Left colon (tissue), 2 donors: ENCODE measurements at places on chromosomes 16 and 17. TPM values are rescaled to one million over a fixed set of nuclear protein-coding genes. Genes with fewer than 3 reads are reported as not detected.

The CYB561 gene
- 59.6 TPM for total RNA-seq

The FMNL1 gene
- total RNA-seq, result 12.2 TPM

GRCh38 chr16:67672739-67673662, 6.4 kb downstream of the C16orf86 start:
- peak; percentile 74 for DNase-seq

The TAF15 gene
- 143 TPM for total RNA-seq

DNA sequence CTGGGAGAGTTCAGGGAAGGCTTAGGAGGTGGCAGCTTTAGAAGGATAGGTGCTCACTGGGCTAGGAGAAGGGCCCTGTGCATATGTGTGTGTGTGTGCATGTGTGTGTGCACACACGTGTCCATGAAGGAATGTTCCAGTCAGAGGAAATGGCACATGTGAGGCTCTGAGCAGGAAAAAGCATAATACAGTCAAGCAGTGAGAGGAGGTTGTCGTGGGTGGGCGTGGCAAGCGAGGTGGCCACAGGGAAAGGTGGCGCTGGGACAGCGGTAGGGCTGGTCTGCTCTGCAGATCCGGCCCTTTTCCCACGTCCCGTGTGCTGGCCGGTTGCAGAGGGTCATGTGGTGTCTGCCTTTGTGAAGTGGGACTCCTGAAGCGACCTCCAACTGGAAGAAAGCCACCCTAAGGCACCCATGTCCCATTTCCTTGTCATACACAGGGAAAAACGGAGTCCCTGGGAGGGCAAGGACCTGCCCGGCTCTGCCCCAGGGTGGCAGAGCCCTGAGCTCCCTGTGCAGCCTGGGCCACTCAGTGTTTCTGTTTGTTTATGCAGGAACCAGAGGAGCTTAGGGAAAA, 40.1 kb downstream of the NT5M start:
- DNase-seq, result no peak

DNA sequence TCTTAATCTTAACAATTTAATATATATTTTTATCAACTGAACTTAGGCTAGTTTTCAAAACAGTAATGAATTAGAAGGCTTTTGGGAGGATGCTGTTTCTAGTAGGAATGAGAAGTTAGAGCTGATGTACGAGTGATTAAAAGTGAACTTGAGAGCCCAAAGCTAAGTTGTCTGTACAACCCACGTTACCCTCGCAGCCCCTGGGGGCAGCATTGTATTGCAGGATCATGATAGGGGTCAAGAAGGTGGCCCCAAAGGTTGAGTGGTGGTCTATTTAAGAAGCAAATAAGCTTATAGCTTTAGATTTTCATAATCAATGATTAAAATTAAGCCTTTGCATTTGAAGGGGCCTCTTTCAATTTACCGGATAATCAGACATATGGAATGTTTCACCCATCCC, 33.7 kb upstream of the ALDH3A2 start:
- DNase-seq, result no peak

The SMURF2 gene
- total RNA-seq, result 20.0 TPM

The CPSF4L gene
- not detected for total RNA-seq

GRCh38 chr16:29784901-29785500, 5.5 kb upstream of the KIF22 start:
- DNase-seq, result peak; percentile 67

DNA sequence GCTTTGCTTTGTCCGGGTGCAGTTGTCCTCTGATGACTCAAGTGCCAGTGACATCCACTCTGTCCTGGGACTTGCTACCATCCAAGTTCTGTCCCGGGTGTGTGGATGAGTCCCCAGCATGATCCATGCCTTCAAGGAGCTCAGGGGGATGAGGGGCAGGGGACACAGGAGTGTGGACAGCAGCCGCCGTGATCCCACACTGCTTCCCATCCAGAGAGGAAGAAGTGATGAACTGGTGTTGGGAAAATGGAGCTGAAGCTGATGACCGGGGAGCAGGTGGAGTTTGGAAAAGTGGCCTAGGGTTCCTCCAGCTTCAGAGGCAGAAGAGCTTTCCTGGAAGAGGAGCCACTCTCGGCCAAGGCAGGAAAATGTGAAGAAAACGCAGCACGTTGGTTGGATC, 249.6 kb upstream of the TNRC6C start:
- DNase-seq, result no peak

The ITGA2B gene
- total RNA-seq, result 0.37 TPM

DNA sequence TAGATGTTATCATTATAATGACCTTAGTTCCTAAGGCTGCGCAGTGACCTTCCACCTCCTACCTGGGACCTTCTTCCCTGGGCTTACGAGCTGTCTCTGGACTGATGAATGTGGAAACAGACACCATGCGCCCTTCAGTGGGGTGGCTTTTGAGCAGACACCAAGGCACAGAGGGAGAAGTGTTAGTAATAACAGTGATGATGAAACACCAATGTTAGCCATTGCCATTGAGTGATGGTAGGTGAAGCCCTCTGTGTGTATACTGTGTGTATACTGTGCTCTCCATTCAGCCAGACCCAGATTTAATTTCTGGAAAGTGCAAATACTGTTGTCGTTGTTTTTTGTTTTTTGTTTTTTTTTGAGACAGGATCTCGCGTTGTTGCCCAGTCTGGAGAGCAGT, 44.5 kb downstream of the CLEC16A start:
- DNase-seq, result no peak

DNA sequence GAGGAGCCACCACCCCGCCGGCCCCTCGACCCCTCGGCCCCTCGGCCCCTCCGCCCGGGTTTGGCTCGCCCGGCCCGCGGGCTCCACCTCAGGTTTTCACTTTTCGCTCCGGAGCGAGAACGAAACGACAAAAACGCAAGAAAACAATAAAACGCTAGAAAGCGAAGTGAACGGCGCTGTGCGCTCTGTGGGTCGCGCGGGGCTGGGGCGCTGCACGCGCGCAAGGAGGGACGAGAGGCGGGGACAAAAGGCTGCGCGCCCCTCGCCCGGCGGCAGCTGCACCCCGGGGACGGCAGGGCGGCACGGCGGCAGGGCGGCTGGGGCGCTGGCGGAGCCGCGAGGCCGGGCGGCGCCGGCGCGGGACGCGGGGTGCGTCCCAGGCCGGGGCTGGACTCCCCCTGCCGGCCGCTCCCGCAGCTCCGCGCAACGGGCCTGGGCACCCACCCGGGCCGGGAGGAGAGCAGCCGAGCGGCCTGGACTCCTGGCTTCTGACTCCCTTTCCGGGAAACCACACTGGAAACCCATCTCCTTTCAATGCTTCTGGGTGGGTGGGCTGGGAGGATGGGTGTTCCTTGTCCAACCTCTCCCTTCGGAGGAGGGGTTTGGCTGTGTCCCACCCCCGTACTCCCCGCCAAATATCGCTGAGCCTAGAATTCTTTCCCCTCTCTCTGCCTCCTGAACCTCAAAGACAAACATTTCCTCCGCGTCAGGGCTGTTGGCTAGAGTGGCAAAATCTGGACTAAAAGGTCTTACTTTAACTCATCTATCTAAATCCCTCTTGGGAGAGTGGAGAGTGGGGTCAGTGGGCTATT, 9.9 kb downstream of the TBX2 start:
- peak; percentile 62 for DNase-seq

- DNase-seq, result peak; percentile 42
These were observed 79.9 kb downstream of the GPRC5B start for GRCh38 chr16:19804538-19805323.

The KRTAP2-2 gene
- total RNA-seq, result not detected

- DNase-seq, result peak; percentile 41
These were observed 17.1 kb upstream of the C17orf113 start for GRCh38 chr17:42067371-42068091.

DNA sequence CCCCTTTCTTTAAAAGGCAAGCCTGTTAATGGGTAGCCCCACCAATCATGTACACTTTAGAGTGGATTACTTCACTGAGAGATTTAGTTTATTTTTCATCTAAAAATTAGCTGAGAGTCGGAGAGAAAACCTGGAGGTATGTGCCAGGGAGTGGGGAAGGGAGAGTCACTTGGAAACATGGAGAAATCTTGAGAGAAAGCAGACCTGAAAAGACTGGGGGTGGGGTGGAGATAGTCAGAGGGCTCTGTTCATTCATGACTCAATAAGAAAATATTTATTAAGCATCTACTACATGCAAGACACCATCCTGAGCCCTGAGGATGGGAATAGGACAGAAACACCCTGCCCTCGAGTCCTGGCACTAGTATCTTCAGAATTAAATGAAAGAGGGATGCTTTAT, 27.4 kb upstream of the RCVRN start:
- no peak for DNase-seq

- no peak for DNase-seq
These were observed 425.8 kb upstream of the ZFHX3 start for GRCh38 chr16:73473713-73474112.

DNA sequence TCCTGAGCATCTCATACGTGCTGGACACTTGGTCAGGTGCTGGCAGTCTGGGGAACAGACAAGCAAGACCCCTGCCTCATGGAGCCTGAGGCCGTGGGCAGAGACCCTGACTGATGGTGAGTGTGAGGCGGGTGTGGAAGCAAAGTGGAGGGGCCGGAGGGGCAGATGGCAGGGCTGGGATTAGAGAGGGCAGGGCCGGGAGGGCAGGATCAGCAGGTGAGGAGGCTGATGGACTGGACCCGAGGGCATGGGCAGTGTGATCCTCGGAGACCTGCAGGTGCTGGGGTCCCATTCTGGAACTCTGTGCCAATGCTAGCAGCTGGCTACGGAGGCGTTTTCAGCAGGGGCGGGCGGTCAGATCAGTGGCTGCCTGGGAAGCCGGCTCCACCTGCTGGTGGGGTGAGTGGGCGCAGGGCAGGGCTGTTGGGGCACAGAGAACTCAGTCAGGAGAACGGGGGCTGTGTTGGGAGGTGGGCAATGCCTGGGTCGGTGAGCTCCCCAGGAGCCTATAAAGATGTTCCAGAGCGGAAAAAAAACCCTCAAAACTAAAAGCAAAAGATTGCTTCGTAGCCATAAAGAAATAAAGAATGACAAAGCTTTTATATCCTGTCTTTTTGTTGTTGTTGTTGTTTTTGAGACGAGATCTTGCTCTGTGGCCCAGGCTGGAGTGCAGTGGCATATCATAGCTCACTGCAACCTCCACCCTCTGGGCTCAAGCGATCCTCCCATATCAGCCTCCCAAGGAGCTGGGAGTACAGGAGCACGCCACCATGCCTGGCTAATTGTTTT, 8.9 kb upstream of the C16orf74 start:
- DNase-seq, result peak; percentile 67

GRCh38 chr17:70115126-70115525, 40.1 kb downstream of the KCNJ16 start:
- no peak for DNase-seq

- DNase-seq, result no peak
These were observed 18.8 kb downstream of the POLR2A start for GRCh38 chr17:7502987-7503386.

The UBTF gene
- 61.1 TPM for total RNA-seq

DNA sequence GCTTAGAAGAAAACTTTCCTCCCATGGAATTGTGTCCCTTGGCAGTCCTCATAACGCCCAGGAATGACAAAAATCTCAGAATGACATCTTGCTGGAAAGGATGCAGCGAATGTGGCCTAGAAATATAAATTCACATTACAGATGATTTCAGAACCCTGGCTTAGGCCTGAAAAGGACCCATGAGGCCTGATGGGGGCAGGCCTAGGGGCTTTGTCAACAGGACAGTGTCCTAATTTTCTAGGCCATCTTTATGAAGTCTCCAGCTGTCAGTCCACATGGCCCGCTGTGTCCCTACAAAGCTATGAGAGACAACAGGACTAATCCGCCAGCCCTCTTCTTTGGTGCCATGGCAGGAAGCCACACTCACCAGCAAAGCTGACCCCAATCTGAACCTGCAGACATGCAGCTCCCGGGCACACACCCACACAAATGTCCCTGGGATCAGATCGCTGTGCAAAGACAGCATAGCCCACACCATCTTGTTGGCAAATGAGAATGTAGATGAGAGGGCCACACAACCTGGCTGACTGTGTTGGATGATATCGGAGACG, 40.4 kb upstream of the DNAH17 start:
- no peak for DNase-seq

The CRISPLD2 gene
- 31.6 TPM for total RNA-seq

The CD19 gene
- total RNA-seq, result 1.2 TPM

The SLC52A1 gene
- 2.5 TPM for total RNA-seq

The KRT33A gene
- total RNA-seq, result not detected

The FGF11 gene
- total RNA-seq, result 1.2 TPM

- DNase-seq, result peak; percentile 53
These were observed 322.1 kb downstream of the MAP2K4 start for GRCh38 chr17:12342609-12343435.

- no peak for DNase-seq
These were observed 133.4 kb downstream of the MAP2K6 start for GRCh38 chr17:69547947-69548346.

DNA sequence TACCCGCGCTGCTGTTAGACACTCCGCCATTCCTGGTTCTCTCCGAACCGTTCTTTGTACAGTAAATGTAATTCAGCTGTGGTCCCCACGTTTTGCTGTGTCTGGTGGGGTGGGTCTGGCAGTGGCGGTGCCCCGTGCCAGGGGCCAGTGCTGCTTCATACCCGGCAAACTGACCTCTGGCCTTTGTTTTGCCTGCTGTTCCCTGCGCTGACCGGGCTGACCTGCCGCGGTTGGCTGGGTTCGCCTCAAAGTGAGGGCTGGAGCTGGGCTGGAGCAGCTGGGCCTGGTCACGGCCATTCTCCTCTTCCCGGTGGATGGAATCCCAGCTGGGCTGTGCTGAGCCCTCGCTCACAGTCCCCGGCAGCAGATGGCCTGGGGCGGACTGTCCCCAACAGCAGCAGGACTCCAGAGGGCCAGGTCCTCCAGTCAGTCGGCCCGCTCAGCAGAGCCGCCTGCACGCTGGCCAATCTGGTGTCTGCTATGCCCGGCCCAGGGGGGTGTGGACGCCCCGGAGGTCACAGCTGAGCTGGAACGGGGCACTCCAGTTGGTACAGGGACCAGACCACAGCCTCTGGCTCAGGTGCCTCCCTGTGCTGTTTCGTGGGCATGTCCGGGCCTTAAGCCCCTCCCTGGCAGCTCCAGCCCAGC, 1.5 kb upstream of the WFIKKN1 start:
- DNase-seq, result no peak

- DNase-seq, result no peak
These were observed 7.4 kb downstream of the RNF40 start for GRCh38 chr16:30769379-30770089.

DNA sequence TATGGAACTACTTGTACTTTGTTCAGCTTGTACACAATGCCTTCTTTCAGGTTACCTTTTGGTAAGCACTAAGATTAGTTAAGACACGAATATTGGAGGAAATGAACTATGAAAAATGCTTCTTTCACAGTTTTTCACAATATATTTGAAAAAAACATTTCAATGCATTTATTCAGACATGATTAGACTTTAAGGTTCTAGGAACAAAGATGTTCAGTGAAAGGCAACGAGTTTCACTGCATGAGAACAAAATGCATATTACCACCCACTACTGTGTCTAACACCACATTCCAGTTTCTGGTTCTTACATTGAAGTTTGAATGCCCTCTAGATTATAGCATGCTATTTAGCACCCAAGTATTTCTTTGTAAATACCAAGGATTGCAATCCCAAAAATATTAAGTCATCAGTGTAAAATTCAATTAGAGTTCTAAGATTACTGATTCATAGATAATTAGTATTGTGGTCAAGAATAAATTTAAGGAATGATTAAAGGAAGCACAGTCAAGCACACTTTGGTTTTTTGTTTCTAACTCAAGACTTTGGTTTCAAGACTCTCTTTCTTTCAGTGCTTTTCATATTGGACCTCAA, 261.7 kb downstream of the CEP112 start:
- DNase-seq, result no peak

The NPTX1 gene
- 9.8 TPM for total RNA-seq

The FOXF1 gene
- total RNA-seq, result 13.7 TPM
